ENCODE measurements at places on chromosomes 11 and 22.

DNA sequence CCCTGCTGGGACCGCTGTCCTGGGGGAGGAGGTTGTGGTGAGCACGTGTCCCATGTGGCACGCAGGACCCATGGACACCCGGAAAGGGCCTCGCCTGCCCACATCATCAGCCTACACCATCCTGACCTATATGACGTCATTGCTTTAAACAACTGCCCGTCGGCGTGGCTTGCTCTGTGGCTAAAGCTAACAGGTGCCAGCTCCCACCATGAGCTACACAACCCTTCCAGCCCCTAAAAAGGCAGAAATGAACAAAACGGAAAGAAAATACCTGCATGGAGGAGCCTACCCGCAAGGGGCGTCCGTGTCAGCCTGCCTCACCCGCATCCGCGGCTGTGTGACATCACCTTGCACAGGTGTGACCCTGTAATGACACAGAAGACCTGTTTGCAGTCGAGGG lies 481.8 kb downstream of the BRD1 start:
- DNase-seq = no peak

DNA sequence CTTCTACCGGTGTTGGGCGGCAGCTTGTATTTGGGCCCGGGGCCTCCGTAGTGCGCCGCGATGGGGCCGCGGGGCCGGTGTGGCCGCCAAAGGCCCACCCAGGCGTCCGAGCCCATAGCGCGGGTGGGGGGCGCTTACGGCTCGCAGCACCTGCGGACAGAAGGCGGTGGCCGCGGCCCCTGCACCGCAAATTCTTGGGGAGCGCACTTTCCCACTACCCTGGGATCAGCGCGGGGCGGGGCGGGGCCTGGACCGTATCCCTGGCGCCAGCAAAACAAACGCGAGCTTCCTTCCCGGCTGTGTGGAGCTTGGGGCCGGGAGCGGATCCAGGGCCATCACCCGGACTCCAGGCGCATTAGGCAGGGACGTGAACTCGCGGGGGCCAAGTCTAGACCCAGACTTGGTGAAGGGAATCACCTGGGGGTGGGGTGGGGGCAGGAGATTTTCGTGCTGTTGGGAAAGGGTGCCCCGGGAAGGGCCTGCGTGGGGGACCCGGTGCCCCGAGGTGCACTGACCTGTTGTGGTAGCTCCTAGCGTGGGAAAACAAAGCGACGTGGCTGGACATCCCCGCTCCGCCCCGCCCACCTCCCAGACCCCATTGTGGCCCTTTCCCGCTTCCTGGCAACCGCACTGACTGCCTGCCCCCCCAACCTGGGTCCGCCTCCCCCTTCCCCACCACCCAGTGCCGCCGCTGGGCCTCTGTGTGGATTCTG lies 2.3 kb upstream of the TYMP start:
- DNase-seq = no peak

DNA sequence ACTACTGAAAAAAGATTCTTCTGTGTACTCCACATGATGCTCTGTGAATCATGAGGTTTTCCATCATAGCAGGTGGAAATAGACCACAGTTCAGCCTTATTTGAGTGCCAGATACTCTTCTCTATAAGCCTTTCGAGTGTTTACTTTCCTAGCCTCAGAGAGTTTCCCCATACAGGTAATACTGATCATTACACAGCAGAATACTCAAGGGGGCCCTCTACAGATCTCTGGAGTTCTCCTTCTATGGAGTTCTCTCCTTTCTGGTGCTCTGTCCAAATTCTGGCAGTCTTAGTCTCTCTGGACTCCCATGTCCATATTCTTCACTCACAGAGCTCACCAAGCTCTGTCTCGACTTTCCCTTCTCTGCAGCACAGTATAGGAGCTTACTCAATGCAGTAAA lies 175.7 kb upstream of the CARD18 start:
- no peak for DNase-seq

- DNase-seq = no peak
Measured at GRCh38 chr11:32062540-32062939, 28.3 kb upstream of the RCN1 start.

GRCh38 chr11:13277768-13278608 lies at the start of gene BMAL1:
Gene BMAL1 (plus strand): TSS chr11:13277790. CDS start chr11:13354309, 76,519 bp downstream.
- no peak for DNase-seq

DNA sequence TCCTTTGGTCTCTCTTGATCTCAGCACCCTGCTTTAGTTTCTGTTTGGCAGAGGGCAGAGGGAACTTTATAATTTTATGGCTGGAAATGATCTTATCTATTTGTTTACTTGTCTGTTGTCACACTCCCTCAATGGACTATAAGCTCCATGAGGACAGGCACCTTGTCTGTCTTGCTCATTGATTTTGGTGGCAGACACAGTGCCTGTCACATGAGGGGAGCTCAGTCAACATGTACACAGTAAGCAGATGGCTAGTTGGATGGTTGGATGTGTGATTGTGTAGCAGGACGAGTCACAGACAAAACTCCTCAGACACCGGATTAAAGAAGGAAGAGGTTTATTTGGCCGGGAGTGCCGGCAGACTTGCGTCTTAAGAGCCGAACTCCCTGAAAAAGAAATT lies 80.4 kb downstream of the MYO18B start:
- DNase-seq = no peak

- no peak for DNase-seq
Measured at GRCh38 chr11:12119502-12119901, 9.1 kb downstream of the MICAL2 start.

DNA sequence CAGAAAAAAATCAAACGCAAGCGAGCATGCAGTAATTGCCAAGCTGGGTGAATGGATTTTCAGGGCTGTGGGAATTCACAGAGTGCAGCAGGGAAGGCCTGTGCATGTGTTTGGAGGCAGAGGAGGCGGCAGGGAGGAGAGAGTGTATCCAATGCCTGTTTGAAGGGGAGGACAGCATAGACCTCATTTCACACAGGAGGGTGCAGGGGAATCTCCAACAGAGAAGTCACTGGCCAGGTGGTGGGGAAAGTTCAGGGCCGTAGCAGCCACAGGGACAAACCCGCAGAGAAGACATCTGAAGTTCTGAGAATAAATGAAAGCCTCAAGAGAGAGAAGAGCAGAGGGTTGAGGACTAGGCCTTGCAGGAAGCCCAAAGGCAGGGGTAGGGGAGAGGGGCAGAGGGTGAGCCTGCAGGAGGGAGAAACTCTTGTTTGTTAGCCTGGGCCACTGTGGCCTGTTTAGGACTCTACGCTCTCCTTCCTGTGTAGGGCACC lies 19.2 kb upstream of the KDM2A start:
- DNase-seq = no peak

GRCh38 chr11:34146866-34147265 lies 41.4 kb downstream of the NAT10 start:
- DNase-seq = no peak

- no peak for DNase-seq
Measured at GRCh38 chr11:32105871-32106560, 15.1 kb downstream of the RCN1 start.

- no peak for DNase-seq
Measured at GRCh38 chr11:62344210-62344609, 7.0 kb downstream of the ASRGL1 start.

DNA sequence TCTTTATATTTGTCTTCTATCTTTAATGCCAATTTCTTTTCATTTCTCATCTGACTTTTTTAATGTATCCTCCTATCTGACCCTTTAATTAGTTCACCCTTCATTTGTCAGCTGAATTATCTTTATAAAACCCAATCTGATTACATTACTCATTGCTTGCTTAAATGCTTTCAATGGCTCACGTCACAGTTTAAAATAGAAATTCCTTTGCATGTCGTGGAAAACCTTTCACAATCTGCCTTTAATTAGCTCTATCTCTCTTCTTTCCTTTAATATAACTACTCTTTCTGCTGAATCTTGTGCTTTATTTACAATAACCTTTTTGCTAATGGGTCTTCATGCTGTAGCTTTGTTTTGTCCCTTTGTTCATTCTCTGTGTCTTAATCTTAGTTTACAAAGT lies 125.7 kb downstream of the DYNC2H1 start:
- no peak for DNase-seq

- DNase-seq = no peak
Measured at GRCh38 chr11:61080526-61080925, 21.8 kb upstream of the CD5 start.

- no peak for DNase-seq
Measured at GRCh38 chr11:96278039-96278897, 64.7 kb downstream of the MAML2 start.

GRCh38 chr11:124329787-124330478 lies 9.9 kb upstream of the OR8D2 start:
- DNase-seq = no peak

GRCh38 chr22:26172389-26172990 lies 3.2 kb downstream of the SEZ6L start:
- no peak for DNase-seq

DNA sequence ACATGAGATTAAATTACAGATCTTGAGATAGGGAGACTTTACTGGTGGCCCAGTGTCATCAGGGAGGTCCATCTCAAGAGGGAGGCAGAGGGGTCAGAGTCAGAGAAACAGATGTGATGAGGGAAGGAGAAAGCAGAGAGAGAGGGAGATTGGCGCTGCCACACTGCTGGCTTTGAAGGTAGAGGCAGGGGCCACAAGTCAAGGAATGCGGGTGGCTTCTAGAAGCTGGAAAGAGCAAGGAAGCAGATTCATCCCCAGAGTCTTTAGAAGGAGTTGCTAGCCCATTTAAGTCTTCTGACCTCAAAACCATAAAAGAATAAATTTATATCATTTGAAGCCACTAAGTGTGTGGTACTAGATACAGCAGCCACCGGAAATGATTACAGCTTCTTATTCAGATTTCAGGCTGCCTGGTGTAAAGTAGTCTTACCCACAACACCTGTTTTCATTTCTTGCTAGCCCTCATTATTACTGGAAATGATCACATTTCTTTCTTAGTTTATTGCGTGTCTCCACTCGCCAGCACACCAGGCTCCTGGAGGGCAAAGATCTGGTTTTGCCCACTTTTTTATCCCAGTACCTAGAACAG lies 12.6 kb upstream of the SERPINH1 start:
- DNase-seq = no peak

DNA sequence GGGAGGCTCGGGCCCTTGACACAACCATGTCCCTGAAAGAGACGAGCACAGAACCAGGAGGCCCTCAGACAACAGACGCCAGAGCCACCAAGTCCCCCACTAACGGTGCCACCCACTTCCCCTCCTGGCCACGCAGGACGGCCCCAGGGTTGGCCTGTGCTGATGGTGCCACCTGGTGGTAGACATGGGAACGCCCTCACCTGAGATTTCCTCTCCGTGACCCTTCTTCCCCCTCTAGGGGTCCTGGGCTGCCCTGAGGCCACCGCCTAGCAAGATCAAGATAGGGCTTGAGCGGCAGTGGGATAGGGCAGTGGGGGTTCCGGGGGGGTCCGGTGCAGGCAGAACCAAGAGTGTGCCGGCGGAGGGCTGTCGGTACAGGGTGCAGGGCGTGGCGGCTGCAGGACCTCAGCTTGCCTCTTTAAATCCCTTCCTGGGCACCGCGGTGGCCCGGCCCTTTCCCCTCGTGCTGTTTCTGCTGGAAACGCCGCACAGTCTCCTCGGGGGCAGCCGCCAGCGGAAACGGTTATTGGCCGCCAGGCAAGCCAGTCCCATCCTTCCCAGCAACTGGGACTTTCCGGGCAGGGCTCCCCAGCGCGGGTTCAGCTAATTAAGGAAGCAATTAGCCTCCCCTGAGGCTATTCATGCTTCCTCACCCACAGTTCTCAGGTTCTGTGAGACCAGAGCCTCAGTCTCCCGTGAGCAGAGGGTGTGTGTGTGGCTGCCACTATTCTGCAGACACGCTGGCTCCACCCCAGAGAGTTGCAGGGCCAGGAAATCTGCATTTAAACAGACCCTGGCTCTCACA lies 5.5 kb upstream of the NFAM1 start:
- DNase-seq = no peak

DNA sequence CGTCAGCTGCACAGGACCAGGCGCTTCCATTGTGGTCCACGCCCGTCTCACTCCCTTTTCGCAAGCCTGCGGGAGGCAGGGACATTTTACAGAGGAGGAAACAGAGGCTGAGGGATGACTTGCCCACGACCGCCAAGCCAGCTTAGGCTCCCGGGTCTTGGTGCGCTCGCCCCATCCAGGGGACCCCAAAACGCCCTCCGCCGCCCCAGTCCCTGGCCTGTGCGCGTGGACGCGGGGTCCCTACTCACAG lies 300 bp downstream of the WNT11 start:
- DNase-seq = no peak

- no peak for DNase-seq
Measured at GRCh38 chr22:40674274-40674673, 5.0 kb upstream of the MCHR1 start.

DNA sequence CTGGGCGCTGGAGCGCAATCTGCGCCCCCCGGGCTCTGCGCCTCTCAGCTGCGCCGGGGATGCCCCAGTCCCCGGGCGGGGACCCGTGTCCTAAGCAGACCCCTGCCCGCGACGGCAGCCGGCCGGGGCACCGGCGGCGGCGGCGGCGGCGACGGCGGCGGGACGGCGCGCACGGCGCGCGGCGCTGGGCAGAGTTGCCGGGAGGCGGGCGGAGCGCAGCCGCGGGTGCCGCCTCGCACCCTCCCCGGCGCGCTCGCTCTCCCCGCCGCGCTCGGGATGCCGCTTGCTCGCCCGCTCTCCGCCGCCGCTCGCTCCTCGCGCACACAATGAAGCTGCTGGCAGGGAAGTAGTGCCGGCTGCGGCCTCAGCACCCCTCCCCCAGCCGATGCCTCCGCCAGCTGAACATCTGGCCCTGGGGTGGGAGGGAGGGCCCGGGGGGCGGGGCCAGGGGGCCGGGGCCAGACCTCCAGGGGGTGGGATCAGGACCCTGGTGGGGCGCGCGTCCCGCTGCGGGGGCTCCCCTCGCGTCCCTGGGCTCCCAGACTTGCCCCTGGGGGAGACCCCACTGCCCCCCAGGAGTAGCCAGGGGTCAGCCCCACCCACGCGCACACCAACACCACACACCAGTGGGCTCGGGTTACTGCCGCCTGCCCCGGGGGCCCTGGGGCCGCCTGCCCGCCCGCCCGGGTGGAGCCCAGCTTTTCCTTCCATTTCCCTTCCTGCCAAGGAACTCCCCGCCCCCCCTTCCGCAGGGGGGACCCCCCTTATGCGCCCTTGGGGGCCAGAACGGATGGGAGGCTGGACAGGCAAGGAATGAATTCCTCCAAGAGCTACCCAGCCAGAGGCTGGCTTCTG lies at the start of gene RCOR2:
Gene RCOR2 (minus strand): TSS at position 328 of the 855 bp plus-strand sequence. CDS start 708 bp downstream, outside the sequence.
- no peak for DNase-seq

DNA sequence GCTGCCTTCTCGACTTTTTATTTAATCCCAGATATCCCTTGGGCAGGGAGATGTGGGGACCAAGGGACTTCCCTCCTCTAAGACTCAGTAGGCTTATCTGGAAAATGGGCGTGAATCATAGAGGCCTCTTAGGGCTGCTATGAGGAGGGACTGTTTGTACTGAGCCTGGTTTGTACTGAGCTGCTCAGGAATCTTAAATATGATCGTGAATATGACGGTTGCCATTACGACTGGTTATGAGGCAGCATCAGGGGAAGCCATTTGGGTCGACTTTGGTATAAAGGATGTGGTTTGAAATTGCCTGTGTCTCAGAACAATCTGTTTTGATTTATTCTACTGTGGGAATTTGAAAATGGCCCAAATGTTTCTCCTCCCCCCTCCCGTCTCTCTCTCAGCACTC lies 20.6 kb downstream of the TSPAN18 start:
- DNase-seq = no peak

DNA sequence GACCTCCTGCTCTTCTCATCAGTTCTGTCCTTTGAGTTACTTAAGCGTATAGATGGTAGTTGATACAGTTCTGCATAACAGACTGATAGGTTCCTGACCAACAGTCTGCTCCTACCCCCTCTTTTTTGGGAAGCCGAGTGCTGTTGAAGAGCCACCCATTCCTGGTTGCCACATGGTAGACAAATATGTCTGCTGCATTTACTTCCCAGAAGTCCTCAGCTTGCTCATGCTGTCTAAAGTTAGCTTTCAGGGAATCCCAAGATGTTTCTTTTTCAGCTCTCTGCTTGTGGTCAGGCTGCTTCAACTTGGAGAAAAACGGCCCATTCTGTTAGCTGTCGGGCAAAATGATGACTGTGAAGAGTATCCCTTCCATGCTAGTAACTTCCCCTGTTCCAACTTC lies 48.7 kb downstream of the C22orf31 start:
- no peak for DNase-seq
